ENCODE measurements at places on chromosomes 2 and 18.

- DNase-seq = peak; percentile 79
Measured at GRCh38 chr2:168220965-168221819, 26.2 kb downstream of the STK39 start.

DNA sequence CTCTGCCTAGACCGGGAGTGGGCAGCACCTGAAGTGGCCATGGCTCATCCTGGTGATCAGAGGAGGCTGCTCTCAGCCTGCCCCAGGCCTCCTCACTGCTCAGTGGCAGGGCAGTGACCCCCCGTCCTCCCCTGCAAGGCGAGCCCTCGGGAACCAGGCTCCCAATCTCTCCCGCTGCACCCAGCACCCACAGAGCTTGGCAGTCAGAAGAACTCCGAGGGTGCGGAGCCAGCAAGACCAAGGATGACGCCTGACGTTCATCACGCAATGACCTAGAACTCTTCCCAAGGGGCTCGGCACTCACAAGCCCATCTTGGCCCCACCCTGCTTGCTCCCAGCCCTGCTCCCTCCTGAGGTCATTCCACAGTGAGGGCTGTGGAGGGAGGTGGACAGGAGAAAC, 189.8 kb upstream of the SALL3 start:
- no peak for DNase-seq

DNA sequence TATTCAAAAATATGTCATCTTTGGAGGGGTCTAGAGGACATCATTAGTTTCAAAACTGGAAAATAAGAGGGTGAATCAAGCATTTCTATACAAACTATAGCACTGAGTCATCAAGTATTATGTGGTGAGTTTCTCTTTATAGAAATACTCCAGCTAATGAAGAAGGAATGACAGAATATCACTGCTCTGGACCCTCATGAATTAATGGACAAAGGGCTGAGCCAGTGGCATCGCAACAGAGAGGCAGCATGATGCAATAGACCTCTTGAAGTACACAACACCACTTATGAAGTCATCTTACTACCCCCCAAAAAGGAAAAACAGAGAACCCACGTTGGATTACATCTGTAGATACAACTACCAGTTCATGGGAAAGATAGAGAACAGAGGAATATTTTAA, 27.4 kb upstream of the EIF2AK3 start:
- DNase-seq = peak; percentile 77

GRCh38 chr2:11320698-11321492, 23.5 kb downstream of the ROCK2 start:
- no peak for DNase-seq

DNA sequence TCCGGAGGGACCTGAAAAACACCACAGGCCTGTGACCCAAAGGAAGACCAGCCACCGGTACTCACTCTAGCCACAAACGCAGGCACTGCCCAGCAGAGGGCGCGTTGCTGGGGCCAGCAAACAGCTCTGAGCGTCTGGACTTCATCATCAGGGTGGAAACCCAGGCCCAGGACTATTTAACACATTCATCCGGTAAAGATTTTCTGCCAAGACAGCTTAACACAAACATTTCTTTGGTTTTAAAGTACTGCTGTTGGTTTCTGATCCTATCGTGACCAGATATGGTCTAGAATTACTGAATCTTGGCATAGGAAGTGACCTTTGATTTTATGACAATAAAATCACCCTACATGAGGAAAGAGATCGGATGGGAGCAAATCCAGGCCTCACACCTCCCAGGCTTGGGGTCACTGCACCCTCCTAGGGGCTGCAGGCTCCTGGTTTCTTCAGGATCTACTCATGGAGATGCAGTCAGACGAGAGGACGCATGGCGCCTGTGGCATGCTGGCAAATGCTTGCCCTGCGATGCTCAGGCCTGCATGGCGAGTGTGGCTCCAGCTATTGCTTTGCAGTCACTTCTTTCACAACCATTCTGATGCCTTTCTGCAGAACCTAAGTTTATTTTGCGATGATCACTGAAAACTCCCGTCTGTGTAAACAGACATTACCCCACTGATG, 130.4 kb downstream of the COL4A4 start:
- DNase-seq = peak; percentile 25

GRCh38 chr2:219247678-219248642, 2.7 kb downstream of the STK16 start:
- DNase-seq = no peak

- no peak for DNase-seq
Measured at GRCh38 chr18:10067670-10068659, 154.1 kb downstream of the VAPA start.

DNA sequence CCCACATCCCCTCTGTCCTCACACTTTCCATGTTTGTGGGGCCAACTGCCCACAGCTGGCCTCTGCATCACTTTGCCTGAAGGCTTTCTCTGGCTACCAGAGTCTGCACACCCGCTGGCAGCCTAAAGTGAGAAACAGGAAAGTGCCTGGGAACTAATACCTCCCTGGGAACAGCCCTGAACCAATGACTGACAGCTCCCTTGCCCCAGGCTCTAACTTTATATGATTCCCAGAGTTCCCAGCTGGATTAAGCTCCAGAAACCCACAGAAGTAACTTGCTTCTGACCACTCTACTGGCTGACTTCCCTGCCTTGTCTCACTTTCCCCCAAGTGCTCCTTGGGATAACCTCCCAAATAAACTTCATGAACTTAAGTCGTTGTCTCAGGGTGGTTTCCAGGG, 159.6 kb upstream of the LMAN1 start:
- no peak for DNase-seq

DNA sequence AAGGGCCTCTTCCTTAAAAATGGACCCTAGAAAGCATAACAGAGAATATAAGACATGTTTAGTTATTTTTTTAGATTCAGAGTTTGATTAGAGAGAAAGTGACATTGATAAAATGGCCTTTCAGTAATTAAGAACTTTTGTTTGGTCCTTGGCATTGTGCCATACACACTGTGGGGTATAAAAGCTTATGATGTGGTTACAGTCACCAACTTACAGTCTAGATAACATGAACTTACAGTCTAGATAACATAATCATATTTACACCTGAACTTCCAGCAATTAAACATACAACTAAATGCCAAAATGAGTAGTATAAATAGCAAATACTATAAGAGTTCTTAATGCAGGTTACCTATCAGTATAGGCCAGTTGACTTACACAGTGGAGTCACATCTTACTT, 25.6 kb upstream of the EFEMP1 start:
- DNase-seq = no peak

GRCh38 chr2:101734505-101735165, 37.1 kb downstream of the MAP4K4 start:
- no peak for DNase-seq

- DNase-seq = peak; percentile 53
Measured at GRCh38 chr2:157336137-157337010, 10.8 kb upstream of the ERMN start.

GRCh38 chr18:40006634-40007033, 1948.4 kb upstream of the PIK3C3 start:
- DNase-seq = no peak

GRCh38 chr2:165294912-165295311, 55.7 kb downstream of the SCN2A start:
- no peak for DNase-seq

DNA sequence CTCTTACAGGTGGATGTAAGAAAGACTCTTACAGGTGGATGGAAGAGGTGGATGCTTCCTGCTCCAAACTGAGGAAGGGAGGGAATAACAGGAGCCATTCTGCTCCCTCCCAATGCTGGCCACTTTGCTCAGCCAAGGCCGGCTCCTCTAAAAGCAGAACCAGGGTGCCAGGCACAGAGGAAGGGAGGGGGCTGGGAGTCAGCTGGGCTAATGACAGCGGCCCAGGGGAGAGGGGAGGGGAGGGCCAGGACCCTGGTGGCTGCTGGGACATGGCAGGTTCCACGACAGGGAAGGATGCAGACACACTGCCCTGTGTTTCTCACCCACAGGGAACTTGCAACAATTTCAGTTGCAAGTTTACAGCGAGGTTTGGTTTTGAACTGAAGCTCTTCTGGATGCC, 173.4 kb downstream of the ANAPC1 start:
- DNase-seq = no peak

DNA sequence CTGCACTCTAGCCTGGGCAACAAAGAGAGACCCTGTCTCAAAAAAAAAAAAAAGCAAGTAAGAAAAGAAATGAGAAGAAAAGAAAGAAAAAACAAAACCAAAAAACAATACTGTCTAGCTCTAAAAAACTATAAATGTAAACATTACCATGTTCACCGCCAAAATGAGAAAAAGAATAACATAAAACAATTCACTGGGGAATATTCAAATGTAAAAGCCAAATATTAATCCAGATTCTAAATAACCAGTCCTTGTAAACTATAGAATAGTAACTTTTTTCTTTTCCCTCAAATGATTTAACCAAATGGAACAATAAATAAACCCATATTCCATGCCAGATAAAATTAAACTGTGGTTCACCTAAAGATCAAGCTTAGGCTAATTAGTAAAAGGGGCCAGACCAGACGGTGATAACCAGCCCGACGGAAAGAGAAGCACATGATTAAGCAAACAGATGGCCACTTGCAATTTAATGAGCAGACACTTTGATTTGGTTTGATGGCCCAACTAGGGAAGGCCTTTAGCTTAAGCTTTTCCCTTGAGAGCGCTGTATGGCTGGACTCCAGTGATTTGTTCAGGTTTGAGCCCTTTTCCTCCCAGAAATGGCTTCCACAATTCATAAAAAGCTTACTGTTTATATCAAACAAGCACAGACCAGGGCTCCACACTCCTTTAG, 39.4 kb upstream of the ZNF397 start:
- no peak for DNase-seq

GRCh38 chr18:22676423-22676822, 256.7 kb upstream of the RBBP8 start:
- no peak for DNase-seq

DNA sequence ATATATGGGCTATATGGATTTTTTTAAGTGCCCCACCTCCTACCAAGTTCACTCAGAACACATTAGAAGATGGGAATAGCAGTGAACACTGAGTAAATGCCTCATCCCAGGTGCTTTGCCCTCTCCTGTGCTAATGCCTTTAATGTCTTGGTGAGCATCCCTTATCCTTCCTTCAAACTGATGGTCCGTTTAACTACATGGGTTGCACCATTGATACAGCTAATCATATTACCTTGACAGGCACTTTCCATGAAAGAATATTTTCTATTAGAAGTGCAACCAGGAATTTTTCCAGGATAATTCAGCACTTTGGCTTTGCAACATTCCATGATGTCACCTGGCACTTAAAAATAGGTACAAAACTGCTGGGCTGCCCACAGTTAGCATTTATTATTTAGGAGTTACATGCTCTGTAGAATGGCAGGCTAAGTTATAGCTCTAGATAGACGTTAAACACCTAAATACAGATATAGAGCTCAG, 74.0 kb downstream of the WDPCP start:
- DNase-seq = no peak

GRCh38 chr2:157777427-157777826, 98.7 kb downstream of the ACVR1 start:
- peak; percentile 82 for DNase-seq

- DNase-seq = no peak
Measured at GRCh38 chr18:74967979-74968378, 241.0 kb downstream of the PTGR3 start.

- DNase-seq = no peak
Measured at GRCh38 chr2:210756855-210757254, 200.5 kb downstream of the CPS1 start.

DNA sequence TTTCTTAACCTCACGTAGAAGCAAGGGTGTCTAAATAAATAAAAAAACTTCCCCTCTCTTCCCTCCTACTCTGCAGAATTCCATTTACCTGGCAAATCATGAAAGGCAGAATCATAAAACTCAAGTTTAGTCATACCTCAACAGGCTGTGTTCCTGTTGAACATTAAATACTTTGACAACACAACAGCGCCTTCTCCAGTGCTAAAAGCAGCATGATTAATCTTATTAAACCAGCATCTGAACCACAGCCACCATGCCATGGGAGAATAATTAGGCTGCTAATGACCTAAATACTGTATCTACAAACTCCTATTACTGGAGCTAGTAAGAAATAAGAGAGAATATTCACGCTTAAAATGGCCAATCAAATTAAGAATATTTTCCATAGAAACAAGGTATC, 68.1 kb downstream of the CDH2 start:
- no peak for DNase-seq

DNA sequence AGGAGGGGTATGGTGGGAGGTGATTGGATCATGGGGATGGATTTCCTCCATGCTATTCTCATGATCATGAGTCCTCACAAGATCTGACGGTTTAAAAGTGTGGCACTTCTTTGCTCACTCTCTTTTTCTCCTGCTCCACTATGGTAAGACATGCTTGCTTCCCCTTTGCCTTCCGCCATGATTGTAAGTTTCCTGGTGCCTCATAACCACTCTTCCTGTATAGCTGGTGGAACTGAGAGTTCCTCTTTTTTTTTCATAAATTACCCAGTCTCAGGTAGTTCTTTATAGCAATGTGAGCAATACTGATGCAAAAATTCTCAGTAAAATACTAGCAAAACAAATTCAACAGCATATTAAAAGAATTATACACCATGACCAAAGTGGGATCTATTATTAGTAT, 728.5 kb upstream of the SLC8A1 start:
- no peak for DNase-seq

- DNase-seq = no peak
Measured at GRCh38 chr2:52904355-52904891, 863.2 kb upstream of the CHAC2 start.

- DNase-seq = no peak
Measured at GRCh38 chr2:86592547-86593230, 29.4 kb upstream of the CHMP3 start.

DNA sequence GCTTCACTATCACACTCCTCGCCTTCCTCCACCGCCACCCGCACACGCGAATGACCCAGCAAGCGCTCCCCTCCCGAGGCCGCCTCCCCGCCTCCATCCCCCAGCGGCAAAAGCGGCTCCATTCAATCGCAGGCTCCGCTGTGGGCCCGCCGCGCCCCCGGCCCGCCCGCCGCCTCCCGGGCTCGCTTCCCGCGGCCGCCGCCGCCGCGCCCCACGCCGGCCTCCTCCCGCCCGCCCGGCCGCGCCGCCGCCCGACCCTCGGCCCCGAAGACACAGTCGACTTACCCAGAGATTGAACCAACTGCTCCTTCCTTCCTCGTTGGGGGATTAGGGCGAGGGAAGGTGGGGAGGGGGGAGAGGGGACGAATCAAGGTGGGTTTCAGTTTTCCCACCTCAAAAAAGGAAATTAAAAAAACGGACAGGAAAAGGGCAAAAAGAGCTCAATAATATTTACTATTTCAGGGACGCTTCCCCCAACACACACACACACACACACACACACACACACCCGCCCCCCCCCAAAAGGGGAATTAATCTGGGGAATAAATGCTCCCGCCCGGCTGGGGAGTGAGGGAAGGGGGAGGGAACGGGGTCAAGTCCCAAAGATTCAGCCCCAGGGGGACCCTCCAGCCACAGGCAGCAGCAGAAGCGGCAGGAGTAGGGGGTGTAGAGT, 743 bp downstream of the XPO1 start:
- DNase-seq = peak; percentile 34
